ENCODE measurements at places on chromosomes 5 and 9.

DNA sequence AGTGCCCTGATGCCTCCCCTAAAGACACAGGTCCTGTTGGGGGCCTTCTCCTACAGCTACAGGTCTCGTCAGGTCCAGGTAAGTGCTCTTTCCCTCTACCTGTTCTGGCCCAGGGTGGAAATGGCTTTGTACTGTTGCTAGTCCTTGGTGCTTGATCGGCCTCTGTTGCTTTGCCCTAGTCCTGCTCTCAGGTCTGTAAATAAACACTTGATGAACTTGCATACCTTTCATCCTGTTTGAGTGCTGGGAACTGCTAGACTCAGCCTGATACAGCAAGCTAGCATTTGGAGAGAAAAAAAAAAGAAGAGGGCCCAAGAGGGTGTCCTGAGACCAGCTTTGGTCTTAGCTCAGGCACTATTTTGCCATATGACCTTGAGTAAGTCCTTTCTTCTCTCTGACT lies 21.8 kb upstream of the ZNF618 start:
- no peak for DNase-seq

DNA sequence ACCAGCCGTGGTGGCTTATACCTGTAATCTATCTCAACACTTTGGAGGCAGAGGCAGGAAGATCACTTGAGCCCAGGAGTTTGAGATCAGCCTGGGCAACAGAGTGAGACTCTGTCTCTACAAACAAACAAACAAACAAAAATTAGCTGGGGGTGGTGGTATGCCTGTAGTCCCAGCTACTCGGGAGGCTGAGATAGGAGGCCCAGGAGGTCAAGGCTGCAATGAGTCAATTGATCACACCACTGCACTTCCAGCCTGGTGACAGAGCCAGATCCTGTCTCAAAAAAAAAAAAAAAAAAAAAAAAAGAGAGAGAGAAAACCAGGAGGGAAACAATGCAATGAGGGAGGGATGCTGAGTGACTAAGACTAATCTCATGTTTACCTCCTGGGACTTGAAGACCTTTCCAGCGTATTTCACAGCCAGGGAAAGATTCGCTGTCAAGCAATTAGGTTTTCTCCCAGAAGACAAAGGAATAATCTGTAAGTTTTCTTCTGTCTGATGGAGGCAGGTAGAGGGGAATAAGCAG lies 51.1 kb upstream of the MIER3 start:
- no peak for DNase-seq

GRCh38 chr9:98576859-98577258 lies 131.9 kb downstream of the GABBR2 start:
- no peak for DNase-seq

DNA sequence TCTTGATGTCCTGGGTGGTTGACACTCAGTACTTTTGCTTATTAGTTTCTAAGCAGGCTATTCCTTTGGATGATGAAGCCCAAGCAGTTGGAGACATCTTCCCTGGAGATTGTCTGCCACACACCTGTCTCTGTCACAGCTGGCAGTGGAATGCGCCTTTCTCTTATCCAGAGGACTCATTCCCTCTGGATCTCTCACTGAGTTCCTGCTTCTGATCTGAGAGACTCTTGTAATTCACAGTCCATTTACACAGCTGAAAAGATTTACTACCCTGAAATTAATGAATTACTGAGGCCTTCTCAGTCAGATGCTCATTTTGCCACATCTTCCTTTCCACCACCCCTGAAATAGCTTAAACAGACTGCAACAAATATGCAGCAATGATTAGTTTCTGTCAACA lies 15.9 kb downstream of the TAL2 start:
- no peak for DNase-seq

- no peak for DNase-seq
These were observed 39.1 kb downstream of the YTHDC2 start for GRCh38 chr5:113552620-113553019.

GRCh38 chr5:176614805-176615478 lies 5.0 kb upstream of the GPRIN1 start:
- DNase-seq, result no peak

DNA sequence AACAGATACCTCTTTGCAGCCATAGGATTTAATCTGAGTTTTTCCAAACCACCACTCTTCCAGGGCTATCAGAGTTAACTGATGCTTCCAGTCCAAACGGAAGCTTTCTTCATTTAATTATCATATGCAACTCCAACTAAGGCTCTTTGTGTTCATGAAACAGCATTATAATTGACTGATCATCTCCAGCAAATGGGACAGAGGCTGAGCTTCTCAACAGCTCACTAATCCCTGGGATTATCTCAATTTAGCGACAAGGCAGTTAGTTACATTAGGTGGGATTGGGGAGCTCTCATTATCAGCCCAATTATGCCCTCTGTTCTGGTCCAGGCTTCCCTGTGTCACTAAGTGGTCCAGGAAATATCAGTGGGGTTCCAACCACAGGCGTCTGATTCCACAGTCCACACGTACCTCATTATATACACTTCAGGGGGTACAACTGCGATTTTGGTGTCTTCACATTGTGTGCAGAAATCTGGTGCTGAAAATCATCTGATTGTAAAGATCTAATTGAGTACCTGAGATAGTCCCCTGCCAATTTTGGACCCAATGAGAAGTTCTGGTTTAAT lies 313.5 kb upstream of the PANK3 start:
- DNase-seq, result no peak

DNA sequence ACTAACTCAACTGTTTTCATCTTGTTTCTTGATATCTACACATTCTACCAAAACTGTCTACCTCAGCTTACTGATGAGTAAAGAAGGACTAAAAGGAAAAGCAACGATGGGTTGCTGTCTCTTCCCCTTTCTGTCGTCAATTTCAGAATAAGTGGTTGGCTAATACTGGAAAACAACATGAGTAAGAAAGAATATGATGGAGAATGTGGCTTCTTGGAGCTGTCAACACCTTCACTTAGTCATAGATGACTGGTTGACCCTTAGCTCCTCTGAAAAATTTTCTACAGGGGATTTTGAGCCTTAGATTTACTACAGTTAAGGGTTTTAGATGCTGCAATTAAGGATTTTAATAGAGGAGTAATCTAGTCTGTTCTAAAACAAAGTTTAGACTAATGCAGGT lies 797.9 kb downstream of the TLE4 start:
- no peak for DNase-seq

DNA sequence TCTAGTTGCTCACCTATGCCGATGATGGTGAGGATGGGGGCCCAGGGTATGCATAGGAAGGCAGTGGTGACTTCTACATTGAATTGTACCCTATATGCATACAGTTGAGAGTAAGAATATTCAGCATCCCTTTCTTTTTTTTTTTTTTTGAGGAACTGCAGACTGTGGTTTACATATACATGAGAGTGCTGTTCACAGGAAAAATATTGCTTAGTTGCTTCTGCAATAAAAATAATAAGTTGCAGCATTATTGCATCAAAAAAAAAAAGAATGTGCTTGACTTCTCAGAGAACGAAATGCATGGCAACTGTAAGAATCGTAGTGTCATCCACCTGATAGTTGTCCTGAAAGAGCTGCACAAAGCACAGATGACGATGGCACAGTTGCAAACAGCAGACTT lies 52.8 kb downstream of the PTCD2 start:
- no peak for DNase-seq

- no peak for DNase-seq
These were observed 36.4 kb upstream of the NKX2-5 start for GRCh38 chr5:173271419-173271818.

DNA sequence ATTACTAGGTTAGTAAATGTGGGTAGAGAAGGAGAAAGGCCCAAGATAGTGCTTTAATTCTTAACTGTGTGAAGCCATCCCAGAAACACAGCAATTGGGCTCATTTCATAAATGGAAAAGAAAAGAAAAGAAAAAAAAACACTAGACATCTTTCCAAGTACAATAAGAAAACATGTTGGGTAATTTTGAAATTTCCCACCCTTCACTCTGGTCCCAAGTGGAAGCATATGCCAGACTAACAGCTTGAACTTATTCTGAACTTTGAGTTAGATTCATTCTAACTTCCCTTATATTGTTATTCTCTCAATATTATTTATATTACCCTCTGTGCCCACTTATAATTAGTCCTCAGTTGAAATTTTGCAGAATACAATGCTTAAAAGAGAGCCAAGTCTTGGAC lies 113.4 kb upstream of the GHR start:
- no peak for DNase-seq

DNA sequence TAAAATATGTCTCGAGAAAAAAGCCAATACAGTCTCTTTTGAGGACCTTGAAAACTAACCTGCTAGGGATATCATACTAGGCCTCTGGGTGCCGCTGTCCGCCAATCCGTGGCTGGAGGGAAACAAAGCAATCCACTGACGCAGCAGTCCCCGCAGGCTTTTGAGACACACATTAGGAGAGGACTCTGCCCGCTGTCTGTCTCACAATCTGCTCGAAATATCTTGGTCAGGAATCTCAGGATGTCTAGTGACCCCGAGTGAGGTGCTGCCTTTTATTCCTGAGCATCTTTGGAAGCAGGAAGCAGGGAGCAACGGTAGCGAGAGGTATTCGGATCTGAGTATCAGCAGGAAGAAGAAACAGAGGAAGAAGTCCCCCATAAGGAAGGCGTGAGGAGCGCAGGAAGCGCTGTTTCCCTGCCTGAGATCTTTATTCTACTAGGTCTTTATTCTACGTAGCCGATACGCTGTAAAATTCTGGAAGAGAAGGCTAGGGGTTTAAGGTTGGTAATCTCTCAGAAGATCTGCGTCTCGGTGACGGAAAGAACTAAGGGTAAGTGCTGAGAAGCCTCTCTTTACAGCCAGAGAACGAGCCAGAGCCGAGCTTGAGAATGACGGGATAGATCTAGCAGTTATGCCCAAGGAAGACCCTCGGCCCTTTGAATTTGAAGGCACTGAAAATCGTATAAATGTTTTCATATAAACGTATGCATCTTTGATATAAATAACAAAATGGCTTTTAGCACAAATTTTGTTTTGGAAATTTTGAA lies 4.0 kb upstream of the PCDHGA1 start:
- DNase-seq, result peak; percentile 52

DNA sequence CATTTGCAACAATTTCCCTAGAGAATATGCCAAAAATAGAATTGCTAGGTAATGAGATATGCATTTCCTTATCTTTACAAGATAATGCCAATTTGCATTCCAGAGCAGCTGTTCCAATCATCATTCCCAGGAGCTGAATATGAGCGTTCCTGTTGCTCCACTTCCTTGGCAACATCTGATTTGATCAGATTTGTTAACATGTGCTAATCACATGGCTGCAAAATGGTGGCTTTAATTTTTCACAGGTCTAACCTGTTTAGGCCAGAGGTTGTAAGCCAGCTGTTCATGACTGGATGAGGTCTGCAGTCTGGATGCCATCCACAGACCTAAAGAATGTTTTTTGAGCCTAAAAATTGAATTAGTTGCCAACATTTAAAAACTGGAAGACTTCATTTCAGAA lies 220.7 kb upstream of the IL12B start:
- DNase-seq, result no peak

DNA sequence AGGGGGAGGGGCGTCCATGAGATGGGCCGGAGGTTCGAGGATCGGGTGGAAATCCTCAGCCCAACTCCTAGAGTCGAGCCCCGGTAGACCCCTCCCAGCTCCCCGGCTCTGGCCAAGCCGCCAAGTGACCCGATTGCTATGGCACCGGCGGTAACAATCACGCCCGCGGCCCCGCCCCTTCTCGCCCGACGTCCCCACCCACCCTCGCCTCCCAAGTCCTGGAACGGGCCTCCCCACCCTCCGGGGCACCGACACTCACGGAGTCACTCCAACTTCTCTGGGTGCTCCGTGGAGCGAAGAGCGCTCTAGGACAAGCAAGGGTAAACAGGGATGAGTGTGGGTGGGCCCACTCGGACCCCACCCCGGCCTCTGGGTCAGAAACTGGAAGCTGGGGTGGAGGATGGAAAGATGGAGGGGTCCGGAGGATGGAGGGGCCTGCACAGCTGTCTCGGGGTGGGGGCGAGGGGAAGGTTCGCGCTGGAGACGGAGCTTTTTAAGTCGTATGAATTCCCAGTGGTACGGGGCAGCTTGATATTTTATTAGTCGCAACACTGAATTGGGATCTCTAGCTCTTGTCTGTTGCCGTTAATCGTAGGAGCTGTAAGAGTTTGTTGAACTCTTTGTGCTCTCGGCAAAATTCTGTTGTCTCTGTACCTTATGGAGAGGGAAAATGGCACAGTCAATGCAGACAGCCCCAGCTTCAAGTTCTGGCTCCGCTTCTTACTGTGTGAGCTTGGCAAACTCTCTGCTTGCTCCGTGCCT lies at the start of gene SPACA9:
Gene SPACA9, plus strand, starts transcription at position 204 of the 762 bp plus-strand sequence. CDS start 5,050 bp downstream, outside the sequence.
- no peak for DNase-seq

GRCh38 chr5:6858419-6858818 lies 145.2 kb downstream of the TENT4A start:
- DNase-seq, result no peak

DNA sequence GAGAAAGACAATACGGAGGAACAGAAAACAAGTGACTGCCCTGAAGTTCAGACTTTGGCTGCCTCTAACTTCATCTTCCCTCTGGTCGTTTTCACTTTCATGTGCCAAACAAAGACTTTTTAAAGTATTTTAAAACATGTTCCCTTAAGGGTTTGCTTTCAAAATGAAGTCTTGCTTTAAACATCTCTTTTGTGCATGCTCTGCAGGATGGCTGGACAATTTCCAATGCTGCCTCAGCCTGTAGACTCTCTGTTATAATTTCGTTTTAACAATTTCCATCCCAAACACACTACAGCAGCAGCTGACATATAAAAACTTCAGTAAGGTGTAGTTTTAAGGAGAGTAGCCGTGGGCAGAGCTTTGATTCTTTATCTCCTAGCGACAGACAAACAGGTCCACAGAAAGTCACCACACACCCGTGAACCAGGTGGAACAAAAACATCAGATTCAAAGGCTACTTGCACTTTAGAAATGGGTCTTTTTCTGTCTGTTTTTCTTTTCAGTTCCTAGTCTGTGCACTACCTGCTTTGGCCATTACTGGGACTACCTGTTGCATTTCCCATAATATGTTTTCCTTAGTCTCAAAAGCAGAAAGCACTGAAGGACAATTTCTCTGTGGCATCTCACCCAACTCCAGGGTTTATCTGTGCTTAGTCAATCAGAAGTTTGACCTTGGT lies 308.9 kb downstream of the DTWD2 start:
- no peak for DNase-seq

DNA sequence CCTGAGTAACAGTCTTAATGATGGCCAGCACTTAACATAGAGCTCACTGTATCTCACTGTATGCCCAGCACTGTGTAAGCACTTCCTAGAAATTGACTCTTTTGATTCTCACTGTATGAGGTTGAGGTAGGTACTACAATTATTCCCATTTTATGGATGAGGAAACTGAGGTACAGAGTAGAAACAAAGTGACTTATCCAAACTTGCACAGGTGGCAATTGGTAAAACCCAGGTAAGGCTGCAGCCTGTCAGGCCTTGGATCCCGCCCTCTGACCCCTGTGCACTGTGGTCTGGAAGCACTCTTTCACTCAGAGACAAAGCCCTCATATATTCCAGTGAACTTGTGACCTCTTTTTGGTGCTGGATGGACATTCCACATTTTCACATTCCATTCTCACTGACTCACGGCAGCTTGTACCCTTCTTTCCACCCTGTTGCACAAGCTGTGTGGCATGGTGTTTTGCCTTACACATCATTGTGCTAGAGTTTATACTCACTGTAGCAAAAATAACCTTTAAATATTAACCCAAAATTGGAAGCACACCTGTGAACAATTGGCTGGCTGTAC lies 21.7 kb downstream of the ANKRD55 start:
- DNase-seq, result no peak

Measured in stimulated activated CD8-positive, alpha-beta memory T cell treated with anti-CD3 and anti-CD28 coated beads, Interleukin-7, amount 100 ng/mL, for 24 hours (primary cell).